ENCODE measurements at places on chromosomes 11 and 22. TPM values are rescaled to one million over a fixed set of nuclear protein-coding genes. Genes with fewer than 3 reads are reported as not detected.

- no peak for DNase-seq
These were observed 5.7 kb upstream of the RTN4R start for GRCh38 chr22:20273758-20274181.

DNA sequence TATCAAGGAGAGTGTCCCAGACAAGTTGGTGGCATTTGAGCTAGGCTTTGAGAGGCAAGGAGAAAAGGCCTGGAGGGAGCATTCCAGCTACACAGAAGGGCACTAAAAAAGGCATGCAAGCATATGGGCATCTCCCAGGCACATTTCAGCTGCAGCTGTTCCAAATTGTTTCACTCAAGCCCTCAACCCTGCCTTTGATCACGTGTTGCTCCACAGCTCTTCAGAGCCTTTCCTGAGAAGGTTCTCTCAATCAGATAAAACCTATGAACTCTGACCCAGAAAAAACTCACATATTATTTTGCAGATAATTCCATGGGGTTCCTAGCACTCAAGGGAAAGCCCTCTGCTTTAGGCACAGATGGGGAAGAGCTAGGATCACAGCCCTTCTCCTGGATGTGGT is 24.4 kb upstream of the HSPA8 start:
- no peak for DNase-seq

- no peak for DNase-seq
These were observed 18.4 kb downstream of the ASCL2 start for GRCh38 chr11:2252018-2252417.

DNA sequence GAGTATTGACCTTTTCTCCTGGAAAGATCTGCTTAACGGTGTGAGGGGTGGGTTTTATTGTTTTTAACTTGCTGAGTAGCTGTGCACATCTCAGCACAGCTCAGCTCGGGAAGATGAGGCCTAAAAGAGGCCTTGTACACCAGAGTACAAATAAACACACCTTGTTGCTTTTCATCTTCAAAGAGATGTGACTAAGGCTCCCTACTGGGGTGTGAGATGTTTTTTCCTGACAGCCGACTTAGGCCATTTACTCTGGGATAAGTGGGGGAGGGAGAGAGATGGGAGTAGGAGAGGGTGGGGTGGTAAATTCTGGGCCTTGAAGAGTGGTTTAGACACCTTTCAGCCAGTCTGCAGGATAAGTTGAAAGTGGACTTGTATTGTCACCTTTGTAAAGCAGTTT is 2.9 kb downstream of the LDLRAD3 start:
- DNase-seq, result no peak

- DNase-seq, result no peak
These were observed 36.5 kb upstream of the ARFGAP3 start for GRCh38 chr22:42893371-42894150.

GRCh38 chr11:35968386-35969088 is 24.7 kb downstream of the LDLRAD3 start:
- no peak for DNase-seq

CALCA gene
- total RNA-seq, result not detected

- no peak for DNase-seq
These were observed 115.8 kb downstream of the CSNK2A3 start for GRCh38 chr11:11237070-11237832.

WNT11 gene
- total RNA-seq, result not detected

TSSC4 gene
- 57.3 TPM for total RNA-seq

GRCh38 chr11:70142221-70142875 is 60.7 kb upstream of the FADD start:
- DNase-seq, result no peak

GRCh38 chr22:28829358-28830181 is 29.2 kb upstream of the XBP1 start:
- peak; percentile 83 for DNase-seq

HIRA gene
- 14.7 TPM for total RNA-seq

GRCh38 chr11:6911948-6912347 is 8.9 kb upstream of the OR2D3 start:
- DNase-seq, result peak; percentile 83

- no peak for DNase-seq
These were observed 101.0 kb downstream of the USP35 start for GRCh38 chr11:78289552-78290292.

DNA sequence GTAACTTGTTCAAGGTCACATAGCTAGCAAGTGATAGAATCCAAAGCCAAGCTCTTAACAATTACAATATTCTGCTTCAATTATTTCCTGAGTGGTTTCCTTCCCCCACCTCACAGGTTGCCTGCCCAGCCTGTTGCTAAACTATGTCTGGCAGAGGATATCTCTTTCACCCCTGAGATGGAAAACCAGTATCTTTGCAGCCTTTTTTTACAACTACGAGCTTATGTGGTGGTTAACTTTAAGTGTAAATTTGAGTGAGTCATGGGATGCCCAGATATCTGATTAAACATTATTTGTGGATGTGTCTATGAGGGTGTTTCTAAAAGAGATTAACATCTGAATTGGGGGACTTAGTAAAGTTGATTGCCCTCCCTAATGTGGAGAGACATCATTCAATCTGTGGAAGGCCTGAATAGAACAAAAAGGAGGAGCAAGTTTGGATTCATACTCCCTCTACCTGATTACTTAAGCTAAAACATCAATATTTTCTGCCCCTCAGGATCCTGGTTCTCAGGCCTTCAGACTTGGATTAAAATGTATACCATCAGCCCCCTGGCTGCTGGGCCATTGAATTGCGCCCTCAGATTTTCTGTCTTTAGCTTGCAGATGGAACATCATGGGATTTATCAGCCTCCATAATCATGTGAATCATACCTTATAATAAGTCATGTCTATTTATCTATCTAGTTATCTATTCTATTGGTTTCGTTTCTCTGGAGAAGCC is 911.9 kb downstream of the METTL15 start:
- peak; percentile 74 for DNase-seq

GRCh38 chr11:12076840-12077534 is 33.4 kb upstream of the MICAL2 start:
- no peak for DNase-seq

DNA sequence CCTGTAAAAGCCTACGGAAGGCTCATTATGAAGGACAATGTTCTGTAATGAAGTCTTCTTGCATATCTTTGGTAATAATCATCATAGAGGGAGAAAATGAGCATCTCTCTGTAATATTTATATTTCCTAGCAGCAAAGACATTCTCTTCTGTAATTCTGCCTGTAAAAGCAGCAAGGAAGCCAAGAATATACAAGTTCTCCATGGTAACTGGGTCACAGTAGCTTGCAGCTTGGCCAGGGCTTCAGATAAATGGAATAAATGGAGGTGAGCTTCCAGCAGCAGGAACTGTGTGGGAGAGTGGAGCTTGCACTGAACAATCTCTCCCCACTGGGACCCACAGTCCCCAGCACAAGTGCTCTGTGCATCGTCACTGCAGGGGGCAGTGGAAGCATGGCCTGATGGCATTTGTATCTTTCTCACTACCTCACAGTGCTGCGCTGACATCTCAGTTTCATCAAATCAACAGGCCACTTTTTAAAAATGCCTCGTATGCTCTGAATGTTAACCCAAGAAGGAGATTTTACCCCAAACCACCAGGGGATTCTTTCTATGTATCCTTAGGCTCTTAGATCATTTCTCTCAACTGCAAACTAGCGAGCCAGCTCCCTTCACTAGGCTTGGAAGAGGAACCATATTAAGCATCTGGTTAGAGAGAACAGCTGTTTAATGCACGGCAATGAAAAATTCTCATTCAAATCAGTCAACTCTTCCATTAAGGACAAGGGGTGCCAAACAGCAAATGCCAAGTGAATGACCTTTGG is 1059.7 kb downstream of the OPCML start:
- DNase-seq, result no peak

PRCP gene
- total RNA-seq, result 88.7 TPM

DNA sequence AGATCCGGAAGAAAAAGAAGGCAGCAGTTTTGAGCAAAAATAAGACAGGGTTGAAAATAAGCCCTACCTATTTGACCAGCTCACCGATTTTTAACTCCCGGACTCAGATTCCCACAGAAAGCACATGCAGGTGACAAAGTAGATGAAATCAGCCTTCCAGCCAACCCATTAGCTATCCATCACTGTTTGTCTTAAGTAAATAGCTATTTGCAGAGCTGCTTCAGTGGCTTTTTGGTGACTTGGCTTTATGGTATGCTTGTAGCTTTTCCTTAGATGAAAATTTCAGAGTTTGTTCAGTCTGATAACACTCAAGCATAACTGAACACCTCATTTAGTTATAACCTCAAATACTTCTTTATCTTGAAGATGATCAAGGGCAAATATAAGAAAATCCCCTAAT is 192.6 kb downstream of the HIPK3 start:
- no peak for DNase-seq

GRCh38 chr11:10892250-10892649 is 34.4 kb upstream of the ZBED5 start:
- DNase-seq, result no peak
